ENCODE measurements at places on chromosomes 6 and 20.

GRCh38 chr20:61960836-61961235 is 104.8 kb downstream of the TAF4 start:
- DNase-seq = no peak

DNA sequence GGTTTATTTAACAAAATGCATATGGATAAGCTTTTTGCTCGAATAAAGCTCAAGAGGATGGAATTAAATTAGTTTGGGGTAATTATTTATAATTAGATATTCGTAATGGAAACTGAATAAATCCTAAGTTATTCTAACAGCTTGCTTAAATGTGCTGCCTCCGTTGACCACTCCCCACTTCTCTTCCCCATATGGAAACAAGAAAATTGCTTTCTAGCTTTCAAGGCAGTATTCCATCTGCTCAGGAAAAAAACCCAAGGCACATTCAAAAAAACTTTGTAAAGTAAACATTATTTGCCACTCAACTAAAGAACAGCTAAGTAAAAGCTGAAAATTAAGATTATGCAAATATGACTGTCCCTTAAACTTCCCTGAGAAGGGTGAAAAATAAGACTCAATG is 369.2 kb downstream of the HAO1 start:
- DNase-seq = no peak

GRCh38 chr6:134951494-134952263 is 1.8 kb upstream of the ALDH8A1 start:
- no peak for DNase-seq

GRCh38 chr20:10060226-10060625 is 25.4 kb downstream of the ANKEF1 start:
- DNase-seq = no peak

- DNase-seq = no peak
Measured at GRCh38 chr20:56429941-56430340, 17.9 kb downstream of the CASS4 start.

DNA sequence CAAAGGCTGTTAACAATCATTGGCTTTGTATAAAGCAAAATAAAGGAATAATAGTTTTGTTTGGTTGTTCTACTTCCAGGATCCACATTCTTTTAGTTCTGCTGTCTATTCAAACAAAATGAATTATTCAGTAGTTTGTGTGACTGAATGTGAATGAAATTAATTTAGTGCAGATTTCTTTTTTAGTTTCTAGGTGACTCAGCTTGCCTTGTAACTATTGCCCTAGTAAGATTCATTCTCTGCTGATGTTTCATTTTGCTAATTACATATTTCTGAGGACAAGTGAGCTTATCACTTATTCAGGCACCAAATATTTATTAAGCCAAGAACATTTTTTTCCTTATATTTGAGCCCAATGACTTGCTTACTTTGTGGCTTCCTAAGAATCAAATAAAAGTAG is 46.5 kb upstream of the RIPOR2 start:
- no peak for DNase-seq

DNA sequence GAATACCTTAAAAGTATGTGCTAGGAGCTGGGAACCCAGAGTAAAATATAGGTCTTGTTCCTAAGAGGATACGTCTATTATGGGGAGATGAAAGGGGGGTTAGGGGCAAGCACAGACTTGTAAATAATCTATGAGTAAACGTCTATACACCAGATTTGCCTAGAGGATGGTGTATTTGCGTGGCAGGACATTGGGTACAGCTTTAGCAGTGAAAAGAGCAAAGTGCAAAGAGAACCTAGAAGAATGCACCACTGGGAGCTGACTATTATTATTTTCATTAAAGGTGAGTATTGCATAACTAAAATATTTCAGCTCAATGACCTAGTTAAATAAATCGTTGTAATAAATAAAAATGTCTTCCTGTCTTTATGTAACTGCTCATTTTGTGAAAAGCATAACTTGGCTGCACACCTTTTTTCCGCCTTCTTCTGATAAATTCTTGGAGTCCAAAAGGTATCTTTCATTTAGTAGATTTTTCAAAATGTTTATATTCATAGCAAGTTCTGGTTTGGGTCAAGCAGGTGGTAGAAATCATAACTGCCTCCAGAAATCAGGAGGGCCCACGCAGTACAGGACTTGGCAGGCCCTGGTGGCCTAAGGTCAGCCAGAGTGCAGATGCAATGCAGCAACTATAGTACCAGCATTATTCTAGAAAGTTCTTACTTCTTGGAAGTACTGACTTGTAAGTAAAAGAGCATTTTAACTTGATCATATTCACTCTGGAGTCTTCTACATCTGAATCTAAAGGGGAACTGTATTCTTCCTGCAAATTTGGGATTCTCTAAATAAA is 357.2 kb downstream of the PLCB1 start:
- no peak for DNase-seq

GRCh38 chr6:111750753-111751673 is 122.2 kb downstream of the FYN start:
- DNase-seq = no peak

DNA sequence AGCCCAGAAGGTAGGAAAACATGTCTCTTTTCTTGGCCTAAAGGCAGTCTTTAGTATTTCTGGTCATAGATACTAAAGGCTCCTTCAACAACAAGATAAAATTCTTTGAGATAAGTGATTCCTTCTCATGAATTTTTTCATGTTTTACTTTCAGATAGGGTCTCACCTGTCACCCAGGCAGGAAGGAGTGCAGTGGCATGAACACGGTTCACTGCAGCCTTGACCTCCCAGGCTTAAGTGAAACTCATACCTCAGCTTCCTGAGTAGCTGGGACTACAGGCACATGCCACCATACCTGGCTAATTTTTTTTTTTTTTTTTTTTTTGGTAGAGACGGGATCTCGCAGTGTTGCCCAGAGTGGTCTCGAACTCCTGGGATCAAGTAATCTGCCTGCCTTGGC is 9.1 kb downstream of the PNLDC1 start:
- DNase-seq = no peak

DNA sequence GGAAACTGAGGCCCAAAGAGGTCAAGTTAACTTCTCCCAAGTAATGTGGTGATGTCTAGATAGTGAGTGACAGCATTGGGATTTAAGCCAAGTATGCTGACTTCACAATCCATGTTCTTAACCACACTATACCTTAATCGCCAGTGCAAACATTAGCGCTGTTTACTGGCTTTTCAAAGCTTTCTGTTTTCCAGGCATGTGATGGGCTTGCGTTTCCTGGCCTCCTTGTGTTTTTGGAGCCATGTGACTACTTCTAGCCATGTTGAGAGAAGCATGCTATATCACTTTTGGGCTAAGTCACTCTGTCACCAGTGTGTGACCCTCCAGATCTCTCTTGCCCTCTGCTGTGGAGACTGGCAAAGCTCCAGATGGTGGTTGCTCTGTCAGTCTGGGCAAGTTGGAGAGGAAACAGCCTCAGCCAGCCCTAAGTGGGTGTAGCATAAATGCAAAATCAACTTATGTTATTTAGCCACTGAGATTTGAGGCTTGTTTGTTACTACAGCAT is 76.9 kb downstream of the ANKRD6 start:
- DNase-seq = no peak

GRCh38 chr6:170295510-170296422 is 4.9 kb upstream of the DLL1 start:
- DNase-seq = no peak

DNA sequence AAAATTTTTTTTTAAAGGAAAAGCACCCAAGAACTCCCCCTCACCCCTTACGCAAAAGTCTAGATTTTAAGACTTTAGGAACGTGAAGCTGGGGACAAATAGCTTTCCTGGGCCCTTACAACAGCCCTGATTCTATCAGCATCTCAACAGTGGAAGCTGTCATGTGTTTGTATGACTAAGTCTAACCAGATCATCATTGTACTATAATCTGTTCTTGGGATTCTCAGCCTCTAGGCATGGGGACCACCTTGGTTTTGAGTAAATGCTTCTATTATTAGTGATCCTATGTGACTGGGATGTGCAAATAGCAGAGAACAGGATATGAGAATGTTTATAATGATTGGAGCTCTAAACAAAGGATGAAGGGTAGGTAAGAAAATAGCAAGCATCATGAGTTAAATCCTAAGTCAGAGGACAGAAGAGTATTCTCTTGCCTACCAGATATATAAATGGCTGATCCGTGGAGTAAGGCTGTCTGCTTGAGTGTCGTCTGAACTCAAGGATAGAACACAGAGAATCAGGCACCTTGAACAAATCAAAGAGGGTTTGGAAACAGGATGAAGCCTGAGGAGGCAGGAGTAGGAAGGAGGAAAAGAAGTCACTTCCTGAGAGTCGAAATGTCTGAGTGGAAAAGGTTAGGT is 105.7 kb upstream of the FAM184A start:
- DNase-seq = no peak

- no peak for DNase-seq
Measured at GRCh38 chr20:6590891-6591637, 176.4 kb upstream of the BMP2 start.

- no peak for DNase-seq
Measured at GRCh38 chr6:15389084-15389764, 143.4 kb downstream of the JARID2 start.

- DNase-seq = no peak
Measured at GRCh38 chr6:36576578-36576977, 17.6 kb upstream of the SRSF3 start.

DNA sequence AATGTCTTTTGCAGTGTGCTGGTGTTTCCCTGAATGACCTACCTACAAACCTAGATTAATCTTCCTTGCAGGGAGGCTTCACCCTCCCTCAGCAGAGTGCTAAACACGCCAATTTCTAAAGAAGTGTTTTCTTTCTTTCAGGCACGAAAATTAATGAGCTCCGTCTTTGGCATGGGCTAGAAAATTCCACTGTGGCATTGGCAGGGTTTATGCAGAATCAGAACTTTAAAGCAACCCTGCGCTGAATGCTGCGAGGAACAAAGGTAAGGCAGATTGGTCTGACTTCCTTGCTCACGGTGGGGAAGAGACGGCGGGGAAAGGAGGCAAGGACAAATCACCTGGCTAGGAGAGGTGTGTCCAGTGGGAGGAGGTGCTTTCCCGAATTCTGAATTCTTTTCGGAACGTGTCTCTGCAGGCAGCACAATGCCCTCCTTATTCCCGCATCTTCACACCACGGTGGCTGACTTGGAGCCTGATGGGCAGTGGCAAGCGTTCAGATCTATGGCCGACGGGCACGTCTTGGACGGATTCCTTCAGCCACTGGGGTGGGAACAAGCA is 6.2 kb upstream of the BANF2 start:
- no peak for DNase-seq

- no peak for DNase-seq
Measured at GRCh38 chr6:125957845-125958244, 1.3 kb downstream of the HINT3 start.

GRCh38 chr6:16440636-16441212 is 202.3 kb downstream of the GMPR start:
- no peak for DNase-seq

- DNase-seq = no peak
Measured at GRCh38 chr6:11428371-11428770, 109.2 kb upstream of the TMEM170B start.

- no peak for DNase-seq
Measured at GRCh38 chr6:80235647-80236046, 129.2 kb downstream of the BCKDHB start.

- no peak for DNase-seq
Measured at GRCh38 chr20:34201531-34201930, 39.7 kb upstream of the ASIP start.

GRCh38 chr6:106300944-106301343 is 24.6 kb downstream of the ATG5 start:
- DNase-seq = no peak

GRCh38 chr20:31684153-31685015 is 38.3 kb downstream of the BCL2L1 start:
- DNase-seq = no peak

GRCh38 chr6:37538107-37538506 is 38.4 kb upstream of the CCDC167 start:
- no peak for DNase-seq

DNA sequence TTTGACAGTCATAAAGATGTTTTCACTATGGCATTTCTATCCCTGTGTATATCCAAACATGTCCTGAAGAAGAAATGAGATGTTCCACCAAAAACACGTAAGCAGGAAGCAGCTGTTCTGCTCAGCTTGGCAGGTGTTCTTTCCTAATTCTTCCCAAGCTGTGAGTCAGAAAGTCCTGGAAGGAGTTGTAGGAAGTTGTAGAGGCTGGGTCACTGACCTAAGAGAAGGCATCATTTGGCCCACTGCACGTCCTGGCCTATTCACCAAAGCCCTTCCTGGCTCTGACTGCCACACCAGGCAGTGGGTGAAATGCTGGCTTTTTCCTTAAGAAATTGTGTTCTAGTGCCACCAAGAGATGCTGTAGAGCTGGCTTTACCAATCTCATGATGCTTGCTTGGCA is 40.3 kb downstream of the STX11 start:
- no peak for DNase-seq

- DNase-seq = no peak
Measured at GRCh38 chr6:132144456-132144855, 193.3 kb upstream of the CCN2 start.
